ENCODE measurements at places on chromosomes 1 and 21.
A peak's percentile ranks its signal among the peaks of the same experiment; 100 is the strongest.

GRCh38 chr1:224866940-224867339 lies 62.5 kb upstream of the DNAH14 start:
- DNase-seq, result no peak
- no peak overlapping the region for H3K27ac ChIP-seq
- H3K4me3 ChIP-seq, result no peak overlapping the region

DNA sequence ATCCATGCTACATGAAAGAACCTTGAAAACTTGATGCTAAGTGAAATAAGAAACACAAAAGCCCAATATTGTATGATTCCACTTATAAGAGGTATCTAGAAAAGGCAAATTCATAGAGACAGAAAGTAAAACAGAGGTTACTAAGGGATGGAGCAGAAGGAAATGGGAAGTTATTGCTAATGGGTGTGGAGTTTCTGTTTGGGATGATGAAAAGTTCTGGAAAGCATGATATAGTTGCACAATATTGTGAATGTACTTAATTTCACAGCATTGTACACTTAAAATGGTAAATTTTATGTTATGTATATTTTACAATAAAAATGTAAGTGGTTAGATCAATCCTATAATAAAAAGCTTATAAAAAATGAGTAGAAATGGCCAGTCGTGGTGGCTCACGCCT lies 1.6 kb upstream of the NECAP2 start:
- no peaks in the 10 kb centered on the region for H3K27me3 ChIP-seq
- no peak for DNase-seq
- H3K4me3 ChIP-seq, result no peak overlapping the region

- H3K4me1 ChIP-seq, result no peaks in the 10 kb centered on the region
- H3K27me3 ChIP-seq, result no peaks in the 10 kb centered on the region
- no peak overlapping the region for H3K27ac ChIP-seq
These were observed 9.0 kb downstream of the TMEM269 start for GRCh38 chr1:42793824-42794223.

DNA sequence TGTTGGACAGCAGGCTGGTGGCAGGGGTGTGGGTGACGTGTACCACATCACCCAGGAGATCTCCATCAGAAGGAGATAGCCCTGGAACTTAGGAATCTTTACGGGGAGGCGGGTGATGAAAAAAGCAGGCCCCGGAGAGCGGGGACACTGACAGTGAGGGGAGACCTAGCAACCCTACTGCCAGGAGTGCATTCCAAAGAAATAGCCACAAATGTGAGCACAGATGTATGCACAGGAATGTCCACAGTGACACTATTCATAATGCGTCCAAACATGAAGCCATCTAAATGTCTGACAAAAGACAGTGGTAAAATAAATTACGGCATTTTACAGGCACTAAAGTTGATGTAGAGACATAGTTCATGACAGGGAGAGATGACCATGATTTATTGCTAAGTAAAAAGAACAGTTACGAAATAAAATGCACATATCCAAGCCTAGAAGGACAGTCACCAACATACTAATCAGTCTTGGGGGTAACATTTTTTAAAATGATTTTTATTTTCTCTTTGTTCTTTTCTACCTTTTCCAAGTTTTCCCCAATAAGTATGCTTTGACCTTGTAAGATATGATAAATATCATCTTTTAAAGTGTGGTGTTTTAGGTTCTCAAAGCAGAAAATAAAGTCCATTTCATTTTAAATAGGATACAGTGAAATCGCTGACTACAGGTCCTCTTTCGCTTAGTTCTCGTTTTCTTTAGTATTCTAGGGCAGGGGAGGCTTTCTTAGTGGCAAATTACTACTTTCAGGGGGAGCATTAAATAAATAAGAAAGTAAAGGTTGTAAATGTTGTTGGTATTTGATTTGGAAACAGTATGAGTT lies 21.3 kb downstream of the CD247 start:
- no peak for DNase-seq
- H3K27ac ChIP-seq, result peak overlapping the region; percentile 97
- peaks cover 95% of the 10 kb centered on the region for H3K4me1 ChIP-seq
- peaks cover 65% of the 10 kb centered on the region for H3K36me3 ChIP-seq
